ENCODE measurements at places on chromosomes 4 and X. TPM values are rescaled to one million over a fixed set of nuclear protein-coding genes. Genes with fewer than 3 reads are reported as not detected.

The CPZ gene
- 26.3 TPM for total RNA-seq

The HPGDS gene
- total RNA-seq = 0.98 TPM

The ADGRG4 gene
- total RNA-seq = 0.25 TPM

The HTN1 gene
- not detected for total RNA-seq

The L1CAM gene
- 9.6 TPM for total RNA-seq

The HMGB3 gene
- total RNA-seq = 1.7 TPM

The TMEM31 gene
- total RNA-seq = not detected

The BEND2 gene
- total RNA-seq = not detected

The MAGIX gene
- 2.2 TPM for total RNA-seq

The CT45A1 gene
- total RNA-seq = not detected

The CSAG2 gene
- total RNA-seq = not detected

The FABP2 gene
- not detected for total RNA-seq

The H2BW2 gene
- not detected for total RNA-seq

The CCKAR gene
- 0.74 TPM for total RNA-seq

Measured in vagina (tissue), 2 donors.